ENCODE measurements at places on chromosomes 6 and 20.

GRCh38 chr6:24325978-24326377 is 31.9 kb downstream of the DCDC2 start:
- no peak for DNase-seq

DNA sequence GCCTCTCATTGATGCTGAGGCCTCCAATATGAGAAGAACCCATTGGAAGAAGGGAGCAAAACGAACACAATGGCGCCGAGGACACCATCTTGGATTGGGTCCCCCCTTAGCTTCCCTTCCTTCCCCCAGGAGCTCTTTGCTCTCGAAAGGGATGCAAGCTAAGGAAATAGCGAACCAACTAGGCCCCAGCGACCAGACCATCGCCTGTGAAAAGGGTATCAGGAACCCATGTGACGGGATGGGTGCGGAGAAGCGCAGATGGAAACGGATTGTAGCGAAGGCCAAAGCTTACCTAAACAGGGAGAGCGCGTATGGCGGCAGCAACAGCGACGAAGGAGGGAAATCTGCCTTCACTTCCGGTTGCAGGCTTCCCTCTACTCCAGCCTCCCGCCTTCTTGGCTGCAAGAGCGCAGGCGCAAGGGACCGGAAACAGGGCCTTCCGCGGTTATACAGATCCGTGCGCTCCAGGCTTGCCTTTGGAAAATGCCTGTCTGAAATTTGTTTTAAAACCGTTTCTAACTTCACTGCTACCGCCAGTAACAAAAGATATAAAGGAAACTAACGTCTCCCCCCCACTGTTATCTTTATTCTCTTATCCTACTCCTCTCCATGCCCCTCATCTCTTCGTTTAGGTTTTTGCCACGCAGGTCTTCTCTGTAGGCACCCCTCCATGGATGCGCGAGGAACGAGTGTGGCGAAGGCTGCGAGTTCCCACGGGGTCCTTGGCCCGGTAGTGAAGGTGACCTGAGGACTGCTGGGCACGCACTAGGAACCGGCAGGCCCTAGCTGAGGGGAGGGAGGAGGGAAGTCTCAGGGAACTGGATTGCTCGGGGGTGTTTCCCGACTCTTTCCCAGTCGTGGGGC is at the start of gene DDX39B:
DDX39B (minus strand) TSS at position 346 of the 864 bp plus-strand sequence. CDS start 1,471 bp downstream, outside the sequence.
- peak; percentile 98 for DNase-seq

DNA sequence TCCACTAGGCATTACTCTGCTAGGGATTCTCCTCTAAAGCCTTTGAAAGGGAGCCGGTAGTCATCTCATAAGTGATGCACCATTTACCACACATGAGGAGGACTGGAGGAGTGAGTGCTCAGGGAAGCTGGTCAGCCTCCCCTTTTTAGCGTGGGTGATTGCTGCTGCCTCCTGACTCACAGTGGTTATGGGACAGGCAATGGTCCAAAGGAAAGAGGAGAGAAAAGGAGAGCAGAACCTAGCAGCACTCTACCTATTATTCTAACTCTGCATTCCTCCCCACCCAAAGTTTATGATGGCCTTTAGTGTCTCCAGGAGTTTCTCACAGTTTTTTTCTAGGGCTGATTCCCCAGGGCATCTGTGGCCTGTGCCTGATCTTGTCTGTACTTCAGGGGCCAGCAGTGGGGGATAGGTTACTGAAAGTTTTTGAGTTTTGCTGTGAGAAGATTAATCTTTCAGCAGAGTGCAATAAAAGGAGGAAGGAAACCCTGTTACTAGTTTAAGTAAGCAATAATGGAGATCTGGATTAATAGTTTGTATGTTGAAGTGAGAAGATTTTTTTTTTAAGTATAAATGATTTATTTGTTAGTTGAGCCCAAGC is 36.4 kb upstream of the GCLC start:
- DNase-seq = no peak

GRCh38 chr20:22686097-22686496 is 101.7 kb upstream of the FOXA2 start:
- peak; percentile 58 for DNase-seq

- DNase-seq = no peak
These were observed 32.8 kb downstream of the TSPYL4 start for GRCh38 chr6:116221067-116221466.

GRCh38 chr20:51347831-51348230 is 194.7 kb downstream of the NFATC2 start:
- no peak for DNase-seq

- DNase-seq = no peak
These were observed 6.3 kb upstream of the GJA1 start for GRCh38 chr6:121428872-121429756.

DNA sequence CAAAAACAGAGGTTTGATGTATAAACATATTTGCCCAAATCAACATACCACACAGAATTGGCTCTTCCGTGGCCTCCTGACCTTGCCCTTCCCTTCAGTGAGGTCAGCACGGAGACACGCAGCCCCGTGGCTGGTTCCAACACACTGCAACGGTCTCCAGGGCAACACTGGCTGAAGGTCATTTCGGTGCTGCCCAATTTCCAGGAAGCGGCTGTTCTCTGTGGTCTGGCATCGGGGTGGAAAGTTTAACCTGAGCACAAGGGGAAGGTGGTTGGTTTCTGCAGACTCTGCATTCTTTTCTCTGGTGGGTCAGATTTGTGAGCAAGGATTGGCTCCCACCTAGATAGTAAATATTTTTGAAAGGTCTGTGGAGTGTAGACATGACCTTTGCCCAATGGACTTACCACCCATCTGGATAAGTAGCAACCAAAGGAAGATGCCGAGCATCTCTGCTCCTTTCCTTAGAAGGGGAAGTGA is 177.6 kb upstream of the PHACTR1 start:
- DNase-seq = no peak

DNA sequence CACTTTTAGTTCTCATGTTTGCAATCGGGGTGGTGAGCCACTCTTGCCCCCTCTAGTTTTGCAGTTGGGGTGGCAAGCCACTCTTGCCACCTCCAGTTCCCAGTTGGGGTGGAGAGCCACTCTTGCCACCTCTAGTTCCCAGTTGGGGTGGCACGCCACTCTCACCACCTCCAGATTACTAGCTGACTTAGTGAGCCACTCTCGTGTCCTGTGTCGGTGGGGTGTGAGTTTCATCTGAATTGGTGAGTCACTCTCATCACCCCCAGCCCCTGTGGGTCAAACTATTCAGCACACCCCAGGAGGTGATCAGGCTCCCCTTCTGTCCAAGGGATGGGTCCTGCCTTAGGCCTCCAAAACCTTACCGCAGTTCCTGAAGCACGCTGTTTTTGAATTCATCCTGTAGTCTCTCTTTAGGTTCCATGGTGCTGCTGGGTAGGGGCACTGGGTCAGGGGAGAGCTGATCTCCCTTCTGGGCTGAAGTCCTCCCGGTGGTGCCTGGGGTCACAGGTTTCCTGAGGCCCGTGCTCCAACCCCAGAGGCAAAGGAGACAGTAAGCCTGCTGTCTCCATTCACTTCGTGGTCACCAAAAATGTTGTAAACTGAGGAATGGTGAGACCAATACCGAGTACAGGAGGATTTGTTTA is 224.2 kb upstream of the SYNCRIP start:
- DNase-seq = no peak

DNA sequence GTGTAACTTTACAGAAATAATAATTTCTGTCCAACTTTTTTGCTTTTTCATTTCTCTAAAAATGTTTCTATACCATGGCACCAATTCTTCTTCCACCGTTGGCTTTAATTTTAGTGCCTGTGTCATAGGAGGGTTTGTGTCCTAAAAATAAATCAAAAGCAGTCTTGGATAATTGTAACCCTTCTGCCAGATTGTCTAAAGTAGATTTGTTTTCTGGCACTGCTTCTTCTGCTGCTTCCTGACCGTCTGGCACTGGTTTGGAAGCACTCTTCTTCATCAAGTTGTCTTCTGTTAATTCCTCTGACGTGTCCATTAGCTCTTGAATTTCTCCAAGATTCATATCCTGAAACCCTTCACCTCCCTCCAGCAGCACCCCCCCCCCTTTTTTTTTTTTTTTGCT is 33.1 kb downstream of the SCAF8 start:
- no peak for DNase-seq

DNA sequence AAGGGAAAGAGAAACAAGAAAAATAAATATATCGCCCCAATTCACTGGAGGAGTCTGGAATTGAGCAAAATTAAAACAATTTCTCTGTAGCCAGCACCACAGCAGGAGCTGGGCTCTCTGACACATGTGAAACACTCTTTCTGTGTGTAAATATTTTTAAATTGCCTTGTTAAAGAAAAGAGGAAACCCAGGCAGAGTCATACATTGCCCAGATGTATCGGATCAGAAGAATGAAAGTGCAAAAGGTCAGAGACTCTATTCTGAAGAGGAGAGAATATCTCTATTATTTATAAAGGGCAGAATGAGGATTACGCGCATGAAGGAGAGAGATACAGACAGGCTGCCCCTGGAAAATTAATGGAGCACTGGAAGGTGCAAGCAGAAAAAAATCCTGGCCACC is 127.0 kb upstream of the MAN1A1 start:
- DNase-seq = no peak

GRCh38 chr6:24273096-24273870 is 84.6 kb downstream of the DCDC2 start:
- DNase-seq = no peak

DNA sequence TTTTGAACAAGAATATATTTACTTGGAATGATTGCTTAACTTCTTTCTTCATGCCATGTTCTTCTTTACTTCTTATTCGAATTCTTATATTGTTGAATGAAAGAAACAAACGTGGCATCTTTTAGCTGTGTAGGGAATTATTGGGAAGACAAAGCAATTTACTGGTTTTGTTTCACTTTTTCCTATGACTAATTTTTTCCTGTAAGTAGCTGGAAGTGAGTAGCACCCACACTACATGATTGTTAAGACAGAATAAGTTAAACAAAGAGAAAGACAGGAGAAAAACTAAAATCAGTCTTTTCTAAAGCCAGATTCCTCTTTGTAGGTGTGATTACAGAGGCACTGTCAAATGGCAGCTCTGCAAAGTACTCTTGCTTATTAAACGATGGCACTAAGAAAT is 593.4 kb downstream of the EYS start:
- no peak for DNase-seq

DNA sequence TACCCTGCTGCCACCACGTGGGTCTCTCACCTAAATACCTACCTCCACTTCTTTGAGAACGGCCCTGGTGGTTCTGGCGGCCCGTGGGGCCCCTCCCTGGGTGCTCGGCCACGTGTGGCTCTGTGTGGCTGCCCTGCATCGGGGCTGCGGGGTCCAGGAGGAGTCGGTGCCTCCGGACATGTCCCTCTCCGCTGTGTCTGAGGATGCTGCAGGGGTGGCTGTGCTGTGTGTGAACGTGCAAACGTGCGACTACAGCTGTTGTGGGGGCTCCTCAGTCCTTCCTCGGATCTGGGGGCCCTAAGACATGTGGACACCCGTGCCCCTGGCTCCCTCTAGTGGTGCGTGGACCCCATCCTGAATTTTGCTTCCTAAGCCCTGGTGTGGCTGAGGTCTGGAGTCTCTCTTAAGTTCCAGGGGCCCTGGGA is 691.8 kb downstream of the QKI start:
- DNase-seq = peak; percentile 77

DNA sequence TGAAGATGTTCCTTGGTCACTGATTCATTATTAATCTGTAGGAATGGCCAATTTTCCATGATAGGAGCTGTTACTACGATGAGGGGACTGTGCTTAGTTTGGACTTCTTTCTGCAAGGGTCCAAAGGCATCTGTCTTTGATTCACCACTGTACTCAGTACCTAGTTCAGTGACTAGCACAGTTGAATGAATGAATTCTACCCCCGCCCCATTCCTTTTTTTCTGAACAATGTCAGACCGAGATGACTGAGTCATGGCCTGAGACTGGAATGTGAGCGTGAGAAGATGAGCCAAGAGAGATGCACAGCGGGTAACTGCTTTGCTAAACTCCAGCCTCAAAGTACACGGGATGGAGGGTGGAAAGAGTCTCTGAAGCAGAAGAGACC is 419 bp upstream of the SNHG17 start:
- DNase-seq = no peak

GRCh38 chr6:57242505-57242904 is 20.4 kb upstream of the RAB23 start:
- DNase-seq = no peak

DNA sequence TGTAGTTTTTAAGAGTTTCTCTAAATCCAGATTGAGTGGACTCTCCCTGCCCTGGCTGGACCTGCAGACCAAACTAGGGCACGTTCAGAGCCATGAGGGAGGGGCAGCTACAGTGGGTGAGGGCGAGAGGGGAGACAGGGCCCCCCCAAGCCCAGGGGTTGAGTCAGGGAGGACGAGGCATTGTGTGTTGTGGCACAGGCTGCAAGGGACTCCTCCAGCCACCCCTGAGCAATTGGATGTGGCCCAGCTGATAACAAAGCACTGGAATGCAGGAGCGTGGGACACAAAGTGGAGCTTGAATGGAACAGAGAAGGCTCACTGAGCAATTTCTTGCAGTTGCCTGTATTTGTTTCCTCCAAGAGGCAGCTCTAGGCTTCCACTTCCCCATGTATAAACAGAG is 43.5 kb upstream of the MYL9 start:
- no peak for DNase-seq

DNA sequence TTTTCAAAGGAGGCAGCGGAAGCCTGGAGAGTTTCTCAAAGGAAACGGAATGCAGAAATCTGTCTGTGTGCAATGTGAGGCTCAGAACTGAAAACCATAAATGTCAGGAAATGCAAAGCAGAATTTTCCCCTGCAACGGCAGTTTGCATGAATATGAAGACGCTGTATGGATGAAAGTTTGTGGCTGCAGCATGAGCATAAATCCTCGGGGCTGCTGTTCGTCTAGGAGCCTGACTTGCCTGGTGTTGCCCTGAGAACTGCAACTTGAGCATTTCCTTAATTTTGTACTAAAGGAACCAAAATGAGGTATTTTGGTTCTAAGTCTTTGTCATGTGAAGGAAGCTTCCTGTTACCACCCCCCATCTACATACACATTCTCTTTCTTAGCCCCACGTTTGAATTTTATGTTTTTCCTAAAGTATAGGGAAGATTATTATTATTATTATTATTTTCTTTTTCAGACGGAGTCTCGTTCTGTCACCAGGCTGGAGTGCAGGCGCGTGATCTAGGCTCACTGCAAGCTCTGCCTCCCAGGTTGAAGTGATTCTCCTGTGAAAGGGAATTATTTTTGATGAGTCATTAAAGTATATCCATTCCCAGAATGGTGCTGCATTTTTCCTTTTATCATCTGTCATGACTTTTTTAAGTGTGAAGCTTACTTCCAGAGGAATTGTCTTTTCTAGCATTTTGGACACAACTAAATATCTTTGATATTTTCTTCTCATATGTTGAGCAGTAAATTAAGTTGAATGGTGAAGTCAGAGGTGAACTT is 33.1 kb downstream of the MTHFD1L start:
- DNase-seq = no peak

- no peak for DNase-seq
These were observed 67.2 kb upstream of the SYNDIG1 start for GRCh38 chr20:24402188-24402587.

- peak; percentile 45 for DNase-seq
These were observed 102.6 kb downstream of the KIF13A start for GRCh38 chr6:17884498-17885478.

Measured in Ammon's horn (tissue), 1 donor.